ENCODE measurements at places on chromosomes 13 and 19.

DNA sequence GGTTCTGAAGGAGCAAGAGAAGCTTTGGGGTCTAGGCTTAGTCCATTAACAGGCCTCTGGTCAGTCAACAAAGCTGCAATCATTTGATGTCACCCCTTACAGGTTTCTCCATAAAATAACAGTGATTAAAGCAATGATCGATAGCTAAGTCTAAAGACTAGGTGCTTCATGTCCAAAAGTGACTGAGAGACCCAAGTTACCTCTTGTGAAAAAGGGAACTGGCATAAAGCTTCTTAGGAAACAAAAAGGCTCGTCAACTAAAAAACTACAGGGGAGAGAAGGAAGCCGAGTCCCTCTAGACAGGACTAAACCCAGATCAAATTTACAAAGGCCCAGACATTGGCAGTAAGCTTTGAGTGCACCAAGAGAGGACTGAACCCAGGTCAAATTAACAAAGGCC is 2.2 kb downstream of the DCUN1D2 start:
- no peak for DNase-seq

GRCh38 chr19:47243364-47243775 is 12.4 kb upstream of the BBC3 start:
- no peak for DNase-seq

- DNase-seq: no peak
Measured at GRCh38 chr13:22693691-22694090, 487.1 kb upstream of the SGCG start.

DNA sequence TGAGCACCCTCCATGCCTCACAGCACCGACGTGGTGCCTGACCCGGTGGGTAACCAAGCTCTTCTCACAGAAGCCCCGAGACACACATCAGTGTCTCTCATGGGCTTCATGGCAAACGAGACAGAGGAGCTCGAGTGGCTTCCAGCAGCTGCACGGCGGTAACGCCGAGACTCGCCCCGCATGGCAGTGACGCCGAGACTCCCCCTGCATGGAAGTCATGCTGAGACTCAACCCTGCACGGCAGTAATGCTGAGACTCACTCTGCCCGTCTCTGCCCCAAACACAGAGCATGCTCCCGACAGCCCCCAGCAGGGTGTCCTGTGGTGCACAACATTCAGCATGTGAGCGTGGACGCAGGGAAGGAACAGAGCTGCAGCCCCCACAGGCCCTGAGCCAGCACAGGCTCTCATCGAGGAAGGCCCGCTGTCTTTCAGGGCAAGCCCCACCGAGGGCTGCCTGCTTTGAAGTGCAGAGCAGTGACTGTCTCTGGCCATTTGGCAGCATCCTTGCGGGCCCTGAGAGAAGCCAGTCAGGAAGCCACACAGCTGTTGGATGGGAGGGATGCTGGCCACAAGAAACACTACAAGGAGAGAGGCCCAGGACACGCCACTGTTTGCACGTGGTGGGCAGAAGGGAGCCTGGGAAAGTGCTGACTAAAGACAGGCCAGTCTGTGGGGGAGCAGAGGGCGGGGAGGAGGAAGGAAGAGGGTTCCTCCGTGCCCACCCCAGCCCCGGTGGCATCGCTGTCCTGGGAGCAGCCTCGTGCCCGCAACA is 9.5 kb downstream of the GAS6 start:
- no peak for DNase-seq

GRCh38 chr13:51361106-51361505 is 21.6 kb downstream of the SERPINE3 start:
- DNase-seq: no peak

GRCh38 chr13:97639236-97639635 is 205.3 kb downstream of the RAP2A start:
- no peak for DNase-seq
